ENCODE measurements at places on chromosomes 2 and 18.

GRCh38 chr18:47718646-47719045 is 211.8 kb downstream of the SMAD2 start:
- no peak for DNase-seq

DNA sequence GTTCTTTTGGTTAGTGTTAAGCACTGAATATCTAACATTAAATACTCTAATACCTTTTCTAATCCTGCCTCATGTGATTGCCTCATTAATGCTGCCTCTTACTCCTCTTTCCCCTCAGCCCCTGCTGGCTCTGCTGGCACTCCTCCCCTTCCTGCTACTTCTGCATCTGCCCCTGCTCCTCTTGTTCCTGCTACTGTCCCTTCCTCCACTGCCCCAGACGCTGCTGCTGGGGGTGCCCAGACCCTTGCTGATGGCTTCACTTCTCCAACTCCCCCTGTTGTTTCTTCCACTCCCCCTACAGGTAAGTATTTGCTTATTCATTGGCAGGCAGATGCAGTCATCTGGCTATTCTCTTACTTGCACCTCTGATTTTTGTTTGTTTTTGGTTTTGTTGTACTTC is 68.5 kb downstream of the ABI2 start:
- no peak for DNase-seq

GRCh38 chr18:63071701-63072141 is 247.8 kb downstream of the BCL2 start:
- no peak for DNase-seq

DNA sequence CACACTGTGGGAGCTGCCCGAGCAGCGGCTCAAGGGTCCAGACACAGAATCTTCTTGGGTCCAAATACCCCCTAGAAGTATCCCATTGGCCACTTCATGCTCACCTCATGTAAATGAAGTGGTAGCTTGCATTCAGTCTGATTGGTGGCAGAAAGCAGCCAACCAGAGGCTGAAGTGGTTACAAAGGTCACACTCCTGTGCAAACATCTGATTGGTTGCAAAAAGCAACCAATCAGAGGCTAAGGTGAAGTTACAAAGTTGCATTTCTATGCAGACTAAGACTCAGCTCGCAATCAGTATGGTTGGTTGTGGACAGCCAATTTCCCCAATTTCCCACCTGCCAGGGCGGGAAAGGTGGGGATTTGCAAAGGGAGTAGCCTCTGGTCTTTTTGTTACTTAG is 94.3 kb downstream of the DGKD start:
- DNase-seq = no peak

GRCh38 chr2:204678031-204678430 is 132.8 kb downstream of the PARD3B start:
- no peak for DNase-seq

GRCh38 chr2:32422133-32422532 is 65.3 kb downstream of the BIRC6 start:
- no peak for DNase-seq

- DNase-seq = no peak
Observed at GRCh38 chr2:60148716-60149115, 404.7 kb downstream of the BCL11A start.

DNA sequence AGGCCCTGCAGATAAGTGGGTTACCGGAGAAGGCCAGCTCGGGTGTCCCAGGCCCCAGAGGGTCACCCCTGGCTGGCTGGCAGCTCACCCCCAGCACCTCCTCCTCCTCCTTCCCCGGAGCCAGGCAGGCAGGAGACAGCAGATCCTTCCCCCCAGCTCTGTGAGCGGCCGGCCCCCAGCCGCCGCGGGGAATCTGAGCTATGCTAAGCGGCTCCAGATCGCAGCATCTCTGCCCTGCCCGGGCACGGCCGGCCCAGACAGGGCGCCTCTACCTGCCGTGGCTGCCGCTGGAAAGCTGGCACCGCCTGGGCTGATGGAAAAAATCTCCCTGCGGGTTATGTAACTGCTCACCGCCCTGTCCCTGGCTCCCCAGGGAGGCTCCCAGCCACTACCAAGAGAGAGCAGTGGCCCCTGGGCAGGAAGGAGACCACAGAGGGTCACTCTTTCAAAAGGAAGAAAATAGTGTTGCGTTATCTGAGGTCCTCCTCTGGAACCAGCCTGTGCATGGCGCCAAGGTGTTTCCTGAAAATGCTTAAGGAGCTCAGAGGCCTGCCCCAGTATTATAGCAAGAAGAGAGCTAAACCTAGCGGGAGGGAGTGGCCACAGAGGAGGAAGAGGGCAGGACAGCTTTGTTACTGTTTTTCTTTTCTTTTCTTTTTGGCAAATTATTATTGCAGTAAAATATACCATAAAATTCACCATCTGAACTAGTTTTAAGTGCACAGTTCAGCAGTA is 179.0 kb downstream of the SMAD7 start:
- DNase-seq = no peak

- no peak for DNase-seq
Observed at GRCh38 chr2:190927301-190927700, 46.7 kb downstream of the GLS start.

GRCh38 chr2:229586746-229587705 is 127.3 kb downstream of the DNER start:
- no peak for DNase-seq

DNA sequence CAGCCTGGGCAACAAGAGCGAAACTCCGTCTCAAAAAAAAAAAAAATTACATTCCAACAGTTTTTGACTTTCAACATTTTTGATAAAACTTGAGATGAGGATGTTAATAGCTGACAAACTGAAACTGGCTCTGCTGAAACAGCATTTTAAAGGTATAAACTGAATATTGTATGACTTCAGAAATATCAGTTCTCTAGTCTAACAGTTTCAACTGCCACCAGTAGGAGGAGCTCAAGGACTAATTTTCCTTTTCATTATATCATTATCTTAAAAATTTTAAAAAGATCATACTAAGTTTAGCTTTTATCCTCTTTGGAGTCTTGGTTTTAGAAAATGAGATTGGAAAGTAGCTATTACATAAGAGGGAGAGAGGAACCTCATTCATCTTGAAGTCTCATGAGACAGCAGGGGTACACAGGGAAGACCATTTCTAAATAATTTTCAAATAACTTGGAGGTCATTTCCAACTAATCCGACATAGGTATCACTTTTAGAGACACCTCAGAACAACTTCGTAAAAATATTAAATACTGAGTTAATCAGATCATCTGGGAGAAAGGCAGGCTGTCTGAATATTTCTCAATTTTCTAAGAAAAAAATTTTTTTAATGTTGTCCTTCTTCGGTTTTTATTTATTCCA is 37.6 kb upstream of the MCM6 start:
- peak; percentile 42 for DNase-seq

GRCh38 chr2:127661949-127662510 is 13.3 kb downstream of the LIMS2 start:
- no peak for DNase-seq

GRCh38 chr2:74553892-74554819 is at the start of the genes DOK1 and LOXL3:
DOK1 (plus strand) TSS chr2:74554720; CDS start chr2:74554755, 35 bp downstream.
LOXL3 (minus strand) TSS chr2:74553942; CDS start chr2:74552634, 1,308 bp downstream.
- peak; percentile 80 for DNase-seq

- no peak for DNase-seq
Observed at GRCh38 chr18:32712860-32713259, 60.0 kb downstream of the KLHL14 start.

- DNase-seq = no peak
Observed at GRCh38 chr2:42770288-42771131, 6.6 kb upstream of the OXER1 start.

- DNase-seq = no peak
Observed at GRCh38 chr18:8745355-8746014, 40.1 kb downstream of the MTCL1 start.

- DNase-seq = no peak
Observed at GRCh38 chr2:53018825-53019425, 748.7 kb upstream of the CHAC2 start.

DNA sequence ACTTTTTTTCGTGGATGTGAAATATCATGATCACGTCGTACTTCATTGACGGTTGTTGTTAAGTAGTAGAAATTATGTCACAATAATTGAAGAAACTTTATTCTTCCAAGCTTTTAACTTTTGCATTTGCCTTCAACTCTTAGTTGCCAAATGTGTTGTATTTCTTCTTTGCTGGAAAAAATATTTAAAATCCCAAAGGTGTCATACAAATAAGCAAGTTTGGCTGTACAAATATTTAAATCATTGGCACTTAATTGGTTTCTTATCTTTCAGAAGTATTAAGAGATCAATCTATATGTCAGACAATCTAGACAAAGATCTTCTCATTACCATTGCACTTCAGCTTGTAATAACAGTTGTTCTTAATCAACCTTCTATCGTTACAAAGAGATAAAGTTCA is 204.0 kb upstream of the HDAC4 start:
- no peak for DNase-seq

DNA sequence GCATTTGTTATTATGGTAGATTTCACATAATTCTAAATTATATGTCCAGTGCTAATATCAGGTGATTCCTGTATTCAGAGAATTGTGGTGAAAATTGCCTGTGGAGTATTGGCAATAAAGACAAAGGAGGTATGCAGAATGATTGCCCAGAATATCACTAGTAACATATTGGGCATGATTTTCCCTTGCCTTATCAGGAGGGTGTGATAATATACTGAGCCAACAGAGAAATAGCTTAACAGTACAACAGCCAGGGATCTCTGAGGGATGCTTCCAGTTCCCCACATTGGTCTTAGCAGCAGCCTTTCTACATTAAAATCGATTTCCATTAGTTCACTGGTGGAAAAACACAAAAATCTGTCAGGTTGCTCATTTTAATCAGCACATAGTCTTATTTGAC is 122.9 kb upstream of the COL3A1 start:
- no peak for DNase-seq

GRCh38 chr2:30271301-30271700 is 40.0 kb downstream of the LBH start:
- DNase-seq = no peak

DNA sequence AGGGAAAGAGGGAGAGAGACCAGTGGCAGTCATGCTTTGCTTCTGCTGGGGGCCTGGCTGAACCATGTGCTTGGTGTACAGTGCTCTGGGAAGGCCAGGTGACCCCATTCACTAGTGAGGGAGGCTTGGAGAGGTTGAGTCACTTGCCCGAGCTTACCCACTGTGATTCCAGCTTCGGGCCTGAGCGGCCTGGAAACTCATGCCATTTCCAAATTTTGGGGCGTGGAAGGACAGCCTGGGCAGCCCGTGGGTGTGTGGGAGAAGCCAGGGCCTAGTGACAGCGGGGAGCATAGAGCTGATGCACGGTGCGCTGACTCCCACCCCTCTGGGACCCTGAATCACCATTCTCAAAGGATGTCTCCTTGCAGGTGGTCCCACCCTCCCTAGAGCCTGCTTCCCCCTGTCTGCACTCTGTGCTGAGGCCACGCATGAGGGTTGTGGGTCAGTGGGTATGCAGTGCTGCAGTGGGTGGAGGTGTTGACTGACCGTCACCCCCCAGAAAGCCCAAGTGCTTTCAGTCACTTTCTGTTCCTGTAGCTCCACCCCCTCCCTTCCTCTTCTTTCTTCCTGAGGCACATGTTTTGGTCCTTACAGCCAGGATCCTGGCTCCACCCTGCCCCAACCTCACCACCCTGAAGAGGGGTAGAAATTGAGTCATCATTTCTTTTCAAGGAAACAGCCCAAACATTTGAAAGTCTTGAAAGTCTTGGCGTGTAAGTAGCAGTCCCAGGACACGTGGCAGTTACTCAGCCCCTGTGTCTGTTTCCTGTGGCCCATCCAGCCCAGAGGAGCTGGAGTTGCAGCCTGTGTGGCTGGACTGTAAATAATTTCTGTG is 69.3 kb upstream of the MCFD2 start:
- DNase-seq = peak; percentile 17

GRCh38 chr2:163733301-163733938 is 2.4 kb downstream of the FIGN start:
- no peak for DNase-seq

DNA sequence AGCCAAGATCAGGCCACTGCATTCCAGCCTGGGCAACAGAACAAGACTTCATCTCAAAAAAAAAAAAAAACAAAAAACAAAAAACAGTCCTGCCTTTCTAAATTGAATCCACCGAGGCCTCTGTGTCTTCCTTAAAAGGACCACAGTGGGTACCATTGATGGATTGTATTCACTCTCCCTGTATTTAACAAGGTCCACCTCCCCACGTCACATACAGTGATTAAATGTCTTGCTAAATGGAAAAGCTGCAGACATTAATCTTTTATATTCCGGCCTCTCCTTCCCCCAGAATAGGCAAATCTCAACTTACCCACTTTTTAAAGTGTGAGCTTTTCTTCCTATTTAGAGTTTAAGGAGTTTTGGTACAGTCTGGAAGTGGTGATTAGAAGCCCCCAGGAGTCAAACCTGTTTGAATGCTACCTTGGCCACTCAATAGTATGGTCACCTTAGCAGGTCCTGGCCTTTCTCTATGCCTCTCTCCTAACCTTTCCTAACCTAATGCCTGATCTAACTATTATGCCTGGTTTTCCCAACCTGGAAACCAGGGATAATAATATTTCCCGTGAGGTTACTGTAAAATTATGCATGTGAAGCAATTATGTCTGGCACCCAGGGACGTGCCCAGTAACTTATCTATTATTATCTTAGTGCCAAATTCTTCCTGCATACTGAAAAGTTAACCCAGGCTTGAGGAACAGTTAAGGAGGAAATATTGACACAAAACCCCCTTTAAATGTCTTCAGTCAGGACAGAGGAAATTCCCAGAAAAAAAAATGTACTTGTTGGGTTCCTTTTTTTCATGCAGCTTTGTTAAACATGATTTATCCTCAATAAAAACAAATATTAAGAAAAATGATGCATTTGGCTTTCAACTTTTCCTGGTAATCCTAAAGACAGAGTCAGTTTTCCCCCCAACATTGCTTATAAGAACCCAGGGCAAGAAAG is 3.1 kb downstream of the NFE2L2 start:
- DNase-seq = no peak

- DNase-seq = no peak
Observed at GRCh38 chr2:196200557-196200956, 29.2 kb upstream of the STK17B start.

GRCh38 chr18:23302511-23302850 is 150.6 kb upstream of the RIOK3 start:
- no peak for DNase-seq

GRCh38 chr2:127407091-127407490 is 11.1 kb upstream of the PROC start:
- DNase-seq = no peak

DNA sequence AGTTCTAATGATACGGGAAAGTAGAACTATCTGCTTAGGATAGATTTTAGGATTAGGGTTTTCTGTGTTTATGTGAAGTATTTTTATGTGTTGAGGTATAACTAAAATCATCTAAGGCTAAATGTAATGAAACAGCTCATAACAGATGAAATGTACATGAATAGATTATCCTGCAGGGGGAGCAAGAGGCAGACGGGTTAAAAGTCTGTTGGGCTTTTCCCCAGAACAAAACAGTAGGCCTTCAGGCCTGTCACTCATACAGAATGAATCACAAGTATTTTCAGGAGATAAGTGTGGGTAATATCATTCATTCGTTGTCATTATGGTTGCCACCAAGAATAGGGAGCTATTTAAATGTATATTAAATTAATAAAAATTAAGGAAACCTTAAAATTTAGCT is 107.9 kb upstream of the IL1R2 start:
- no peak for DNase-seq

DNA sequence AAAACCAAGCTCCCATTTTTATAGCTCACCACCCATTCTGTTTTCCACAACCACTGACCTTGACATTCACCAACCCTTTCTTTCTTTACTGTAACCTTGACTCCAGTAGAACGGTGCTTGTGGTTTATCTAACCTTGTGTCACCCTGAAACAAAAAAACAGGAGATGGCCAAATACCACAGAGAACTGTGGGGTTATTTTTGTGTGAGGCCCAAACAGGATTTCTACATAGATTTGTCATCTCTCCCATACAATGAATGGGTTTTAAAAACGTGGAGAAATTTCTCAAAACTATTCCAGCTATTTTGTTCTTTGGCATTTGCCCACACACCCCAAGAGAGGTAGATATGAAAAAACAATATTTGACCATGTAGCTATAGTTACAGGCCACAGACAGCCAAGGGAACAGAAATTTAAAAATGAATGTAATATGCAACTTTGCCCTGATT is 231.3 kb upstream of the TANK start:
- DNase-seq = no peak
